ENCODE measurements at places on chromosomes 1 and 21. TPM values are rescaled to one million over a fixed set of nuclear protein-coding genes. Genes with fewer than 3 reads are reported as not detected.

Gene HMCN1
- 9.2 TPM for total RNA-seq

Gene CTSK
- 5.5 TPM for total RNA-seq

GRCh38 chr1:162055062-162055461, 14.4 kb upstream of the NOS1AP start:
- peak; percentile 81 for DNase-seq

DNA sequence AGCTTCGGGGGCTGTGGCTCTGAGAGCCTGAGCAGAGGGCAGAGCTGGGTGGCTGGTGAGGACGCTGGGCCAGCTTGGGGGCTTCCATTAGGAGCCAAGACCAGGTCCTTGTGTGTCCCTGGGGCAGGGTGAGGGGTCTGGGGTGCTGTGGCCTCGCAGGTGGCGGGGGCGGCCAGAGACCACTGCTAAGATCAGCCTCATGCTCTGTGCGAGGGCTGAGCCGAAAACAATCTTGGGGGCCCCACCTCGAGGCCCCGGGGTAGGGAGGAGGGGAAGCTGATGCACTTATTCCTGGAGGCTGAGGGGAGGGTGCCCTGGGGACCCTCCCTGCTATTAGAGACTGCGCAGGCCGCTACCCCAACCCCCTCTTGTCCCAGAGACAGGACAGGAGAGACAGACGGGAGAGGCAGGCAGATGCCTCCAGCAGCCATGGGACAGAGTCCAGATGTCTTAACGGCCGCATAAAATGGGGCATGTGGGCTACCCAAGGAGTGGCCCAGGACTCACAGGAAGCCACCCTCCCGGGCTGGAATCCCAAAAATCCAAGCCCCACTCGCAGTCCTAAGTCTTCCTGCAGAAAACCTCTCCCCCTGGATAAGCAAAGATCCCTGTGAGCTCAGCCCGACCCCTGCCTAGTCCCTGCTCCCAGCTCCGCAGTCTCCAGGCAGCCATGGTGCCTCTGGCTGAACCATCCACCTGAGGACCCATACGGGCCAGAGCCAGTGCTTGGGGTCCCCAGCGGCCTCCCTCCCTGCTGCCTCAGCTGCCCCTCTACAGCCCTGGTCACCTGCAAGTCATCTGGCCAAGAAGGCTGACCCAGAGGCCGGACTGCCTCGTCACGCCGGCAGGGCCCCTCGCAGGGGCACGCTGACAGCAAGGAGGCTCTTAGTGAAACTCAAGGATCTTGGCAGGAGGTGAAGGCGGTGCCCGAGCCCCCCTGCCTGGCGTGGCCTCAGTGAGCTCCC, 43.6 kb upstream of the COL18A1 start:
- DNase-seq, result no peak

- DNase-seq, result no peak
These were observed 9.6 kb upstream of the DUSP12 start for GRCh38 chr1:161739865-161740566.

GRCh38 chr1:110250008-110250407, 39.9 kb downstream of the KCNC4 start:
- DNase-seq, result no peak

DNA sequence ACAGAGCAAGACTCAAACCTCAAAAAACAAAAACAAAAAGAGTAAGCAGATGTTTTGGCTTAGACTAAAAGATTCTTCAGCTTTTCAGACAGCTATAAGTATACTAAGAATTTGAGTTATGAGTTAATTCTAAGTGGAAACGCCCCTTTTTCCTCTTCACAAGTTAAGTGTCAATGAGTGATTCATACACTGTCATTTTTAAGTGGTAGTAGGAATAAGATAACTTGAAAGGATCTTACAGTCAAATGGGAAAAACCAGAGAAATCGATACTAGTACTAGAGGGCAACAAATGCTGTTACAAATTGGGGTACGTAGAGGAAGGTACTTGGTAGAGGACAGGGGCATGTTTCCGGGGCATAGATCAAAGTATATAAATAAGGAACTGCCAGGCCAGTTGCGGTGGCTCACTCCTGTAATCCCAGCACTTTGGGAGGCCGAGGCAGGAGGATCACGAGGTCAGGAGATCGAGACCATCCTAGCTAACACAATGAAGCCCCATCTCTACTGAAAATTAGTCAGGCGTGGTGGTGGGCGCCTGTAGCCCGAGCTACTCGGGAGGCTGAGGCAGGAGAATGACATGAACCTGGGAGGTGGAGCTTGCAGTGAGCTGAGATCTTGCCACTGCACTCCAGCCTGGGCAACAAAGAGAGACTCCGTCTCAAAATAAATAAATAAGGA, 7.4 kb downstream of the H3-3A start:
- no peak for DNase-seq

DNA sequence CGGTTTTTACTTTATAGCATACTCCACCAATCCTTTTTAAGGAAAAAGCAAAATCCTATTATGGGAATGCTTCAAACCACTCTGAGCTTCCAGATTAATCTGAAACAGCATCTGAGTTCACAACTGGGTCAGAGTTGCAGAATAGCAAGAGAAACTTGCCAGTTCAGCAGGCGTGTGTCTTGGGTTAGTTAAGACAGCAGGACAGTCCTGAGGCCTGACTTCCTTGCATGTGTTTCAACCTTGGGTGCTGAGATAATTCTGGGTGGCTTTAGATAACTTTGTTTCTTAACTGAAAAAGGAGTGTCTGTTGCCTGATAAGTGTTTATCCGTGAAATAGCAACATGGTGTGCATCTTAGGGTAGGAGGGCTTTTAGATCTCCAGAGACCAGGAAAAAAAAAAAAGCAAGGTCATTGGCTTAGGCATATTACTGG, 169.2 kb downstream of the DHRS3 start:
- no peak for DNase-seq

DNA sequence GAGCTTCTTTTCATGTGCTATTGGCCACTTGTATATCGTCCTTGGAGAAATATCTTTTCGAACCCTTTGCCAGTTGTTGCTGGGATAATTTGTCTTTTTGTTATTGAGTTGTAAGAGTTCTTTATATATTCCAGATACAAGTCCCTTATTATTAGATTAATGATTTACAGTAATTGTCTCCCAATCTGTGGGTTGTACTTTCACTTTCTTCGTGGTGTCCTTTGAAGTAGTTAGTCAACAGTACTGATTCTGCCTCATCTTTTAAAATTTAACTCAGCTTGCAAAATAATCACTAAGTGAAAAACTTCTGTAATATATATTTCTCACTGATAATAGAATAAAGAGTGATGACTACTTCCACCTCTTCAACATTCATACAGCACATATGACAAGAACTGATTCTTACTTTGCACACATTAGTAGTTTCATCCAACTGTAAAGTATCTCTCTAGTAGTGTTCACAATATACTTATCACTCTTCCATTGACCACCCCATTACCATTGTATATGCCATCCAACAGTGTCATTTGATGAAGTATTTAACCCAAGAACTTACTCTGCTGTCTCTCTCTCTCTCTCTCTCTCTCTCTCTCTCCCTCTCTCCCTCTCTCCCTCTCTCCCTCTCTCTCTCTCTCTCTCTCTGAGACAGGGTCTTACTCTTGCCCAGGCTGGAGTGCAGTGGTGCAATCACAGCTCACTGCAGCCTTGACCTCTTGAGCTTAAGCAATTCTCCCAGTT, 104.2 kb upstream of the DMRTA2 start:
- DNase-seq, result no peak

DNA sequence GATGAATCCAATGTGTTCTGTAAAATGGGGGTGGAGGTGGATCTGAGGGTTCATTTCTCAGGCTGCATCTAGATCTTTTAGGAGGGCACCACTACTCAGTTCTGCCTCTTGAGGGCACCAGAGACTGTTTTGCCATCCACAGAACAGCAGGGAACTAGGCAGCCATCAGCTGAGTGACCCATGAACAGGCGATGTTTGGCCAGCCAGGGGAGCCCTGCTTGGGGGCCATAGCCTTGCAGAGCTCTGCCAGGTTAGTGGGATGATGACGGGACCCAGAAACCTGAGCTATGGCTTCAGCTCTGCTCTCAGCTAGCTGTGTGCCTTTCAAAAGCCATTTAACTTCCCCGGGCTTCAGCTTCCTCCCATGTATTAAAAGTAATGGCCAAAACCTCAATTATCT, 13.4 kb upstream of the NOS1AP start:
- DNase-seq, result peak; percentile 57

Measured in glomerular endothelial cell (primary cell).